ENCODE measurements at places on chromosomes 5 and 9.

- no peak for DNase-seq
Measured at GRCh38 chr9:127197861-127198430, 66.6 kb upstream of the GARNL3 start.

DNA sequence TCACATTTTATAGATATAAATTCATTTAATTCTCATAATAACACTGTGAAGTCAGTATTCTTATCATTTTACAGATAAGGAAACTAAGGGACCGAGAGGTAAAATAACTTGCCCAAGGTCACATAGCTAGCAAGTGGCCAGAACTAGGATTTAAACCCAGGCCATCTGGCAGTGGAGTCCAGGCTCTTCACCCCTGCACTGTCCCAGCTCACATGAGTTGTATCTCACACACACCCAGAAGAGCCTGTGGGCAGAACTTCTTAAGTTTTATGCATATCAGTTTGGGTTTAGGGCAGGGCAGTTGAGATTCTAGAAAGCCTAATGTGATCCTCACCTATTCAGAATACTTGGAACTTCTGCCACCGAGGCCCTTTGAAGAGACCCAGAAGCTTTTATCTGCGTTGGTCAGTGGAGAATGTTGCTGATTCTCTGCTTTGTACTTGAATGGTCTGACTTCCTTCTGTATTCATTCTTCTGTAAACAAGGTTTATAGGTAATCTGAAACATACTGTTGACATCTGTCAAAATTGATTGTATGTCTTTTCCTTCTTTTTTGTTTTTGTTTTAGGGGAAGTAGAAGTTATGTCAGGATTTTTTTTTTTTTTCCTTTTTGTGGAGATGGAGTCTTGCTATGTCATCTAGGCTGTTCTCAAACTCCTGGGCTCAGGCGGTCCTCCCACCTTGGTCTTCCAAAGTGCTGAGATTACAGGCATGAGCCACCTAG lies 75.8 kb downstream of the KIAA1958 start:
- no peak for DNase-seq

DNA sequence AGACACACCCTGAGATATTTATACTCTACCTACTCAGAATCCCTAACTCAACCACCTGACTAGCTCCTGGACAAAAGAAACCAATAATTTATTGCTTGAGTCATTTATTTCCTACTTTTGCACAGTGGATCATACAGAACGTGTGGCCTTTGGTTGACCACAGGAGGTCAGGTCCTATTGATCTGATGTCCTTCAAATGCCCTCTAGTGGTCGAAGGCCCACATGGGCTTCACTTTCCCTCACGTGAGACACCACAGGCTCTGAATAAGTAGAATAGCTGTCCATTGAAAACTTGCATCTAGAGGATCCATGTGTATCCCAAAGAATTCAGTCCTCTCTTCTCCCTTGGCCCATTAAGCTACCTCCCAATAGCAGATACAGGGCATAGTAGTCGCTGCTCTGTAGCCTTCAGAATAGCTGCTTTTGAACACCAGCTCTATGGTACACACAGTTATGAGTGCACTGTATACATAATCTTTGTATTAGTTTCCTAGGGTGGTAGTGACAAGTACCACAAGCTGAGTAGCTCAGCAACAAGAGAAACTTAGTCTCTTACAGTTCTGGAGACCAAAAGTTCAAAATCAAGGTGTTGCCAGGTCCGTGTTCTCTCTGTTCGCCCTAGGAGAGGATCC lies 177.6 kb upstream of the SMARCA2 start:
- peak; percentile 19 for DNase-seq

- DNase-seq: no peak
Measured at GRCh38 chr9:137556069-137556838, 4.6 kb downstream of the MRPL41 start.

- no peak for DNase-seq
Measured at GRCh38 chr9:84858364-84858763, 188.8 kb downstream of the NTRK2 start.

DNA sequence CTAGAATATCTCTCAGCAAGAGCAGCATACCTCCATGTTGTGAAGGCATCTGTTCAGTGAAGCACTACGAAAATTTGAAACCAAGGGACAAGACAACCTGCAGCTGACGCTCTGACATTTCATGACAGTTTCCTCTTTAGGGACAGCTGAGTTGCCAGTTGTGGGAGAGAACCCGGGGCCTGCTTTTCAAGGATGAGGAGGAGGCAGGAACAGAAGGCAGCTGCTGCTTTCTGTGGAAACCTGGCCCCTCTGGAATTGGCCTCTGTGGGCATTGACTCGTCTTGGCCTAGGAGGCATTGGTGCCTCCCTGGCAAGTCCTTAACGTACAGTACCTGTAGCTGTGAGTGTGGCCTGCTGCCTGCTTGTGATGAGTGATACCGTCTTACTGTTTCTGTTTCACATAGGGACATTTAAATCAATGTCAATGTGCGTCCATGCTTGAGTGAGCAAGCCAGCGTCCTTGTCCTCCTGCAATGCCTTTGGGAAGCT lies 21.6 kb downstream of the SLC46A2 start:
- no peak for DNase-seq

DNA sequence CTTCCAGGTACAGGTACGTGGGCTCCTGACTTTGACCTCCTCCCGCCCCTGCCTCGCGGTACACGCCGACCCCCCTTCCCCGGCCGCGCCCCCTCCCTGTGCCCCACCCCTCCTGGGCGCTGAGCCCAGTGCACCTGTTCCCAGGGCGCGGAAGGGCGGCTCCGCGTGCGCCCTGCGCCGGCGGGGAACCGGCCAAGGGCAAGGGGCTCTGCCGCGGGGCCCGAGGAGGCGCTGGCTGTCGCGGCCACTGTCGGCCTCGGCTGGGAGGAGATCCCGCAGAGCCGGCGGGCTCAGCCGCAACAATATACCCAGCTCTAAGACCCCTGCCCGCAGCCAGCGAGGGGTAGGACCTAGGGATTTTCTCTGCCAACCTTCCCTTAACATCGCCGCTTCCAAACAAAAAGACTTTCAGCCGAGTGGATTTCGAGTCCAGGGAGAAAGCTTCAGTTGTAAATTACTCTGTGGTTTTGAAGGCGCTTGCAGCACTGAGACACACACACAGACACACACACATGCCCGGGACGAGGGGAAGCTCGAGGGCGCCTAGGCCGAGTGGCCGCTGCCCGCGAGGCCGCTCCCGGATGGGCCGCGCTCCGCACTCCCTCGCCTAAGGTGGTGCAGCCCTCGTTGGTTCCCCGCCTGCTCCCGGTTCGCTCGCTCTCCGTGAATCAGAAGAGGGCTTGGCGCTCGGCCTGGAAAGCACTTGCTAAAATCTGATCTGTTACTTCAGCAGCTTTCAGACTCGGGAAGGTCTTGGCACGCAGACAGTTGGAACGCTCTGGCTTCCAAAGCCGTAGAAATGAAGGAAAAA lies 1.2 kb downstream of the FGF18 start:
- no peak for DNase-seq

- DNase-seq: no peak
Measured at GRCh38 chr9:104950838-104951237, 22.9 kb upstream of the ABCA1 start.

DNA sequence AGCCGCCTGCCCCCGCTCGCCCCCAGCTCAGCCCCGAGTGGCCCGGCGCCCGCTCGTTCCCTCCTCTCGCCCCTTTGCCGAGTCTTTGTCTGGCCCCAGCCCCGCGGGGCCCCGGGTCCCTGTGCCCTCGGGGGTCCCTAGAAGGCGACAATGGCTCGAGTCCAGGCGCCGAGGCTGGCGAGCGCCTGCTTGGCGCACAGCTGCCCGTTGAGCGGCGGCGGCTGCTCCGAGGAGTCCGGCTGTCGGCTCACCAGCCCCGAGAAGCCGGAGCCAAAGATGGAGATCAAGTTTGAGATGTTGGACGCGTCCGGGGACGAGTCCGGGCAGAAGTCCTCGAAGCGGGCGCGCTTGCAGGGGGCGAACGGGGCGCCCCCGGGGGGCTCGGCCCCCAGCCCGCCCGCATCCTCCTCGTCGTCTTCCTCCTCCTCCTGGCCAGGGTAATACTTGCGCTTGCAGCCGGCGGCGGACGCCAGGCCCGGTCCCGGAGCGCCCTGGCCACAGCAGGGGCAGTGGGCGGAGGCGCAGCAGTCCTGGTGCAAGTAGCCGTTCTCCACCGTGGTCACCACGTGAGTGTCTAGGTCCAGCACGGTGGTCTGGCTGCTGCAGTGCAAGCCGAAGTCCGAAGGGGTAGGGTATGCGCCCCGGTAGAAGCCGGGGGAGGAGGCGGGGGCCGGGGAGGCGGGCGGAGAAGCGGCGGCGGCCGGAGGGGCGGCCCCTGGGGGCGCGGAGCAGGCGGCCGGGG lies 1.2 kb downstream of the IER5L start:
- DNase-seq: peak; percentile 51

GRCh38 chr9:22142671-22143070 lies 133.6 kb upstream of the CDKN2B start:
- DNase-seq: no peak

DNA sequence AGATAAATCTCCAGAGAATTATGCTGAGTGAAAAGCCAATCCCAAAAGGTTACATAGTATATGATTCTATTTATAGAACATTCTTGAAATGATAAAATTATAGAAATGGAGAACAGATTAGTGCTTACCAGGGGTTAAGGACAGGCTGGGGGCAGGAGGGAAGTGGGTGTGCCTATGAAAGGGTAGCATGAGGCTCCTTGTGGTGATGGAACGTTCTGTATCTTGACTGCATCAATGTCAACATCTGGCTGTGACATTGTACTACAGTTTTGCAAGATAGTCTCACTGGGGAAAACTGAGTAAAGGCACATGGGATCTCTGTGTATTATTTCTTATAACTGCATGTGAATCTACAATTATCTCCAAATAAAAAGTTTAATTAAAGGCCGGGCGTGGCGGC lies 22.3 kb downstream of the ORM2 start:
- no peak for DNase-seq

GRCh38 chr5:180540050-180540694 lies 46.0 kb downstream of the CNOT6 start:
- no peak for DNase-seq

- peak; percentile 9 for DNase-seq
Measured at GRCh38 chr5:126811515-126812198, 34.7 kb downstream of the LMNB1 start.

DNA sequence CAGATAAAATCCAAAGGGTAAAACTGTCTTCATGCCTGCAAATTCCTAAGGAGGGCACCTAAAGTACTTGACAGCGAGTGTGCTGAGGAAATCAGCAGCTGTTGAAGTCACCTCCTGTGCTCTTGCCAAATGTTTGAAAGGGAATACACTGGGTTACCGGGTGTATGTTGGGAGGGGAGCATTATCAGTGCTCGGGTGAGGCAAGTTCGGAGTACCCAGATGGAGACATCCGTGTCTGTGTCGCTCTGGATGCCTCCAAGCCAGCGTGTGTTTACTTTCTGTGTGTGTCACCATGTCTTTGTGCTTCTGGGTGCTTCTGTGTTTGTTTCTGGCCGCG lies 727 bp upstream of the ADRB2 start:
- no peak for DNase-seq

DNA sequence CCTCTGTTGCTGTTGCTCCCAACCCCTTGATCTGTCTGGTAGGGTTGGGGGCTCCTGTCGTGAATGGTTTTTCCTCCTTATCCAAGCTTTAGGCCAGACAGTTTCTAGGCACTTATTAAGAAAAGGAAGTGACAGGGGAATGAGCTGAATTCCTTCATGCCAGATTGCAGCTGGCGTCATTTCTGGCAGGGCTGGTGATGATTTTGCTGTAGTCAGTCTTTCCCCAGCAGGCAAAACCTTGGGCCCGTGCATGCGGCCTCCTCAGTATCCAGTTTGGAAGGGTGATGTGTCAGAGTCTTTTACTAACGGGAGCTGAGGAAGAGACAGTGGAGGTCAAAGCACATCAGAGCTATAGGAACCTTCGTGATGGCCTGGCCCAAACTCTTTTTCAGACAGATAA lies 58.8 kb downstream of the COL27A1 start:
- DNase-seq: no peak

DNA sequence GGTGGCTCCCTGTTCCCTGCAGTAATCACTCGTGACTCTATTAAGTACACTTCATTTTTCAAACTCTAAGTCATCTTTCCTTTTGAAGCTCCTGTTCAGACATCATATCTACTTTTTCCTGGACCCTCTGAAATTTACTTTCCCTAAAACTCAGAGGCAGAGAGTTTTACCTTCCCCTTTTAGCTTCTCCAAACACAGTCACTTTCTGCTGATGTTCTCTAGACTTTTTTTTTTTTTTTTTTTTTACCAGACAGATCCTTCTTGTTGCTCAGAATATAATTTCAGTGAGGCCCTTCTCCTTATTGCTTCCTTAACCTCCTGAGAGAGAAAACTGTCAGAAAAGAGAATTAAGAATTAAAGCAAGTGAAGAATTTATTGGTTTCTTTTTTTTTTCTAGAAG lies 86.6 kb upstream of the LRRTM2 start:
- no peak for DNase-seq

DNA sequence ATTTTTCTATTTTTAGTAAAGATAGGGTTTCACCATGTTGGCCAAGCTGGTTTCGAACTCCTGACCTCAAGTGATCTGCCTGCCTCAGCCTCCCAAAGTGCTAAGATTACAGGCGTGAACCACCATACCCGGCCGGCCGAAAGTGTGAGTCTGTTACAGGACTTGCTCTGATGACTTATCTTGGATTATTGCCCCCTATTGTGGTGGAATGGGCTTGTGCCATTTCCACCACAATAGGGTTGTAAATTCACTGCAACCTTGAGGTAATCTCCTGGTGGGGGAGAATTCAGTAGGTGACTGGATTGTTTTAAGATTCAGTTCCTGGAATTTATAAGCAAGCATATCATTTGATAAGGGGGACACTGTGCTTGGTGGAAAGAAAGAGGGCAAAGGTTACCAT lies 15.0 kb upstream of the HMGCR start:
- no peak for DNase-seq

GRCh38 chr9:136328011-136328621 lies 777 bp downstream of the GPSM1 start:
- DNase-seq: no peak

- no peak for DNase-seq
Measured at GRCh38 chr5:54186912-54187445, 123.4 kb downstream of the ARL15 start.

DNA sequence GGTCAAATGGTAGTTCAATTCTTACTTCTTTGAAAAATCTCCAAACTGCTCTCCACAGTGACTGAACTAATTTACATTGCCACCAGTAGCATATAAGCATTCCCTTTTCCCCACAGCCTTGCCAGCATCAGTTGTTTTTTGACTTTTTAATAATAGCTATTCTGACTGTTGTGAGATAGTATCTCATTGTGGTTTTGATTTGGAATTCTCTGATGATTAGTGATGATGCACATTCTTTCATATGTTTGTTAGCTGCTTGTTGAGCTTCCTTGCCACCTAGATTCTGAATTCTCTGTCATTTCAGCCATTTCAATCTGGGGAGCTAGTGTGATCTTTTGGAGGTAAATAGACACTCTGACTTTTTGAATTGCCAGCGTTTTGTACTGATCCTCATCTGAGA lies 24.0 kb downstream of the CDK20 start:
- DNase-seq: no peak

- DNase-seq: no peak
Measured at GRCh38 chr9:5486988-5487387, 23.3 kb upstream of the PDCD1LG2 start.

GRCh38 chr9:35948901-35949318 lies 9.0 kb downstream of the OR2S2 start:
- no peak for DNase-seq
